ENCODE measurements at places on chromosomes 7 and 10.
A peak's percentile ranks its signal among the peaks of the same experiment; 100 is the strongest.

DNA sequence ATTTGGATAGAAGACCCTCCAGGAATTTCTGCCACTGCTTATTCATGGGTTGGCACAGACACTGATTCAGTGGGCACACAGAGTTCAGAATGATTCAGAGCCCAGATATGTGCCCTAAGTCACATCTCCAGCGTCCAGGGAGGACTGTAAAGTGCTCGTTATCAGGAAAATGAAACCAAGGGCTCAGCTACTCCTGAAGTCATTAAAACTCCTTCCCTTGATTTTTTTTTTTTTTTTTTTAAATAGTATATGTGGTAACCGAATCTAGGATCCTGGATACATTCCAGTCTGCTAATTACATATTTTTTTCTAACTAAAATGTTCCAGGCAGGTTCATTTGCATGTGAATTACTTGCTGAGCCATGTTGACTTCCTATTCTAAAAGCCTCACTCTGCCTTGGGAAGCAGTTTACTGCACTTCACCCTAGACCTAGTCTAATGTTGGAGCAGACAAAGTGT, 34.7 kb downstream of the MET start:
- DNase-seq: no peak

GRCh38 chr10:47025253-47025539, 114.0 kb downstream of the PTPN20 start:
- DNase-seq: peak; percentile 21

- no peak for DNase-seq
These were observed 49.9 kb downstream of the CHST15 start for GRCh38 chr10:124043310-124044142.

DNA sequence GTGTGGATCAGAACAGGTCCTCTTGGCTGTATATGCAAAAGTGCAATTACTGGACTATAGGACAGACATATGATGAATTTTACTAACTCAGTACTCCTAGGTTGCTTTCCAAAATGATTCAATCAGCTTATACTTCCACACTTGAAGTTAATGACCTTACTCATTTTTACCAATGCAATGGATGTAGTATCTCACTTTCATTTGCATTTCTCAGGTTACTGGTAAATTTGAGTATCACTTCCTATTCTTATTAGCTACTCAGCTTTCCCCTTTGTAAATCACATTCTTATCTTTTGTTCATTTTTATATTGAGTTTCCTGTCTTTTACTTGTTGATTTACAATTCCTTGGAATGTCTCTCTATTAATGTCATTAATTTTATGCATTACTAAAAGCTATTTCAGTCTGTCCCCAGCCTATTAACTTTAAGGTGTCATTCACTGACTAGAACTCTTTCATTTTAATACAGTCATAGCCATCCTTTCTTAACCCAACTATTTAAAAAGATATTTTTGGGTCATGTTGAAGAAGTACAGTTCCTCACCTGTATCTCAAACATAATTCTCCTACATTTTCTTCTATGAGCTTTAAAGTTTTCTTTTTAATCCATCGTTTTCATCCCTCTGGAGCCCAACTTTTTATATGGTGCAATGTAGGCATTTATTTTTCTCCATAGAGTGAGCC, 88.6 kb downstream of the VIM start:
- no peak for DNase-seq

DNA sequence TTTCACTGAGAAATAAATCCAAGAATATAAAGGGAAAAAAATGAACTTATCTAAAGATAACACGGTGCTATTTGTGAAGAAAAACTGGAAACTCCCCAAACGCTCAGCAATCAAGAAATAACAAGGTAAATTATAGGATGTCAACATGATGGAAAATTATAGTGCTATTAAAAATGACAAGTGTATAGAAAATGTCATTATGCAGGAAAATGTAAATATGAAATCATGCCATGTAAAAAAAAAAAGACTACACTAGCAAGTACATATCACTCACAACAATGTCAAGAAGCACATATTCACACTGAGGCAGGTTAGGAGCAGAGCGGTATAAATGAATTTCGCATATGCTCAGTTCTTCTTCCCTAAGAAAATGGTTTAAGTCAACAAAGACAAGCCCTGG, 27.7 kb downstream of the KLRG2 start:
- no peak for DNase-seq

DNA sequence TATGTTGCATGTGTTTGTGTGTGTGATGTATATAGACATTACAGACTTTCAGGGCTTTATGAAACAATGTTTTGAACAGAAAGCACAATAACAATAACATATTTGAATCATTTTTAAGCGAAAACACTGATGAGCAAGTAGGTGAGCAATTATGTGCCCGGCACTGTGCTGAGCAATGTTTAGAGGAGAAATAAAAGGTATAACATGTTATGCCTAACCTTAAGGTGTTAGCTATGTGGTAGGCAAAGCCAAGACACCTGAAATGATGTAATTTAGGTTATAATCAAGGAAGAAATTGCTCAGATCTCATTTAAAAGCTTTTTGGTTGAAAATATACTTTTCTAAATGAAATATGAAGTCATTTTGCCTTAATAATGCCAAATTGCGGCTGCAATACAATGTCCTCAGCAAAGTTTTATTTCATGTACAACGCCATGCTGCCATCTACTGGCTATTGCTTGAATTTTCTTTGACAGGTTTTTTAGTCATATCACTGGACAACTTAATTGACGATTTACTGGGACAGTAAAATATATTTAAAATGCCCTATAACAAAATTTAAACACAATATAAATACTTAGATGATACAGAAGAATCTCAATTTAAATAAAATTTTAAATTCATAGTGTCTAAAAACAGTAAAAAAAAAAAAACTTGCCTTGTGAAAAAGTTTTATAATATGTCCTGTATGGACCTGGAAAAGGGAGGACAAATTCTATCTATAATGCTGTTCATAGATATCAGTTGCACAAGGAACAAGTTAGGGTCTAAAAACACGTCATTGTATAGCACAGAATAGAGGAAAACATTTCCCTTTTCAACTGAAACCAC, 131.1 kb upstream of the CDK1 start:
- DNase-seq: no peak

- peak; percentile 59 for DNase-seq
These were observed 341.6 kb upstream of the AUTS2 start for GRCh38 chr7:69256634-69257081.

DNA sequence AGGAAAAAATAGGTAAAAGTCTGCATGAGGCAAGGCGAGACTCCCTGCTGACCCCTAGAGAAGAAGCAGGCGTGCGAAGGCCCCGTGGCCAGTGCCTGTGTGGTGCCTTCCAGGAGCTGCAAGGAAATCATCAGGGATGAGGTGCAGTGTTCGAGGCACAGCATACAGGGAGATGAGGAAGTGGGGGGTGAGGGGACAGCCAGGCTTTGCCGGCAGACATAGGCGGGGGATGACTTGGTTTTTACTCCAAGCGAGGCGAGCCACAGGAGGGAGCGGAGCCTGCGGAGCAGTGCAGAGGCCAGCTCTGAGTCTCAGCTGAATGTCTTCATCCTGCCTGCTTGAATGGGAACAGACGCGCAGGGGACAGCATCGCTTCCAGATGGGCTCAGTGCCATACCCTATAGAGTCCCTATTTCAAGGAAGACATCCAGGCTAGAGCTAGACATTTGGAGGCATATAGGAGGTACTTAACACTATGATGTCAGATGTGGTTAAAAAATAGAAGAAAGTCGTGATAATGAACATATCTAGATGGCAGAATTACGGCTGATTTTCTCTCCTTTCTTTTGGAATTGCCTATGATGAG, 49.5 kb downstream of the TCERG1L start:
- no peak for DNase-seq

- no peak for DNase-seq
These were observed 21.0 kb upstream of the RPA3 start for GRCh38 chr7:7739204-7740036.

DNA sequence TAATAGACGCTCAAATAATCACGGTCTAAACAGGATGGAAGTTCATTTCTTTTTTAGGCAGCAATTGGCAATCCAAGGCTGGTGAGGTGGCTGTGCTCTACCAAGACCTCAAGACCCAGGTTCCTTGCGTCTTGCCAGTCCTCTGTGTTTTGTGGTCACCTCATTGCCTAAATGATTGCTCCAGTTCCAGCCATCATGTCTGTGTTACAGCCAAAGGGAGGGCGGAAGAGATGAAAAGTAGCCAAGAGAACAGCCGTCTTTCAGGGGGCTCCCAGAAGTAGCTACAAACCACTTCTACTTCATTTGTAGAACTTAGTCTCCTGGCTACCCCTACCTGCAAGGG, 19.2 kb upstream of the C10orf67 start:
- DNase-seq: no peak

- DNase-seq: no peak
These were observed 183.7 kb downstream of the NEBL start for GRCh38 chr10:20713420-20713819.

- no peak for DNase-seq
These were observed 302.6 kb upstream of the LYZL1 start for GRCh38 chr10:28986117-28986792.

DNA sequence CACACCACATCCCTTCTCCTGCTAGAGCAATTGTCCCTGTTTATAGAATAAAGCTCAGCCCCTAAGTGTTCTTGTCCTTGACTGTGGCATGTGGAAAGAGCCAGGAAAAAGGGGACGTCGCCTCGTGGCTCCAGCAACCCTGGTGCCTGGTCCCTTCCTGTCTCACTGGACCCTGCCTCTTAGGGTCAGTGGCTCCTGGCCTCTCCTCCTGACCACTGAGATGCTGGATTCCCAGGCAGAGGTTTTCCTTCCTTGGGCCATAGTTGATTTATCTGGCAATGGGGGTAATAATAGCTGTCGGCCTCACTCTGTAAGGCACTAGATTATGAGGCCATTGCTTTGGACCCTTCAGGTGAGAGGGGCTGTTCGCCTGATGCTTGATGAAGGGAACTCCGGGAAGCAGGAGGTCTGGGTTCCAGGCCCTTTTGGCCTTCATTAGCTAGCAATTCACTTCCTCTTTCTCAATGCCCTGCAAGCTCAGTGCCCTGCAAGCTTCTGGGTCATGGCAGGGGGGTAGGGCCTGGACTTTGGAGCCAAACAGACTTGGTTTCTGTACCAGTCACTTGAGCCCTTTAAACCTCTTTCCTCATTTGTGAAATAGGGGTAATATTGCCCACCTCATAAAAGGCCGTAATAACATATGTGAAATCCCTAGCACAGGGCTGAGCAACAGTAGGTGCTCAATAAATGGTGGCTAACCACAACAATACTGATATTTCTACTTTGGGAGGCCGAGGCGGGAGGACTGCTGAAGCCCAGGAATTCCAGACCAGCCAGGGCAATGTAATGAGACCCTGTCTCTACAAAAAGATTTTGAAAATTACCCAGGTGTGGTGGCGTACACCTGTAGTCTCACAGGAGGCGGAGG, 1.1 kb downstream of the ASL start:
- DNase-seq: no peak

DNA sequence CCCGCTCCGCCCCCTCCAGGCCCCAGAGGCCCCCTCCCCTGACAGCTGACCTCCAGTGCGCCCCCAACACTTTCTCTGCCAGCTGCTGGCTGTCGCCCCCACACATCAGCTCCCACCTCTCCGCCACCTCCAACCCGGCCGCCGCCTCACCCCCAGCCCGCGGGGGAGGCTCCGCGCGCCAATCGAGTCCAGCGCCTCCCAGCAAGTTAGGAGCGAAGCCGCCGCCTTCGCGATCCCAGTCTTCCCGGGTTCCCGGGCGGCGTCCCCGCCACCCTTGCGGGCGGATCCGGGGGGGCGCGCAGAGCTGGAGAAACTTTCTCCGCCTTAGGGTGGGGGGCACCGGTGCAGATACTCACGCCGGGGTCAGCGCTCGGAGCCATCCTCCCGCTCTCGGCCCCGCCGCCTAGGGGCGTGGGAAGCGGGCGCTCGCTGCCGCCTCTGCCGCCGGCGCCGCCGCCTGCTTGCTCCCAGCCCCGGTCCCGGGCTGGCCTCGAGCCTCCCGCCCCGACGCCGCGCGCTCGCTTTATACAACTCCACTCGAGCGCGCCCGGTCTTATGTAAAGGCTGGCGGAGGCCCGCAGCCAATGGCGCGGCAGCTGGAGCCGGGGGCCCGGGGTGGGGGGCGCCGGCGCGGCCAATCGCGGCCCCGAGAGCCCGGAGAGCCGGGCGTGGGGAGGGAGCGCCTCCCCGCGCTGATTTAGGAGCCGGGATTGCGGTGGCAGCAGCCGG, at the start of gene CRTAC1:
Gene CRTAC1, minus strand, starts transcription at position 529 of the 729 bp plus-strand sequence. Its CDS starts 149 bp downstream, at position 380.
- peak; percentile 76 for DNase-seq

DNA sequence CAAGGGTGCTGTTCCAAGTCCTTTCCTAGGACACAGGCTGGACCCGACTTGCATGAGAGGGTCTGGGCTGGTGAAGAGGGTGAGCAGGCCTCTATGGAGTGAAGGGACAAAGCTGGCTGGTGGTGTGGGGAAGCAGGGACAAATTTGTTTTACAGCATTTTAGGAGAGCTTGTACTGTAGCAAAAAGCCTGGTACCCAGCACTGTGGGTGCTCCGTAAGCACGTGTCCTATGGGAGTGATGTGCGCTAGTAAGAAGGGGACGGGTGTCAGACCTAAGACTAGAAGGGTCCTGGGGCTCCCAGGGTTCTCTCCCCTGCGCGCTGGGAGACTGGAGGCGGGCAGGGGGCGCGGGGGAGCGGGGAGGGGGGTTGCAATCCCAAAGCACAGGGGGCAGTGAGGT, 391 bp downstream of the NOBOX start:
- no peak for DNase-seq

DNA sequence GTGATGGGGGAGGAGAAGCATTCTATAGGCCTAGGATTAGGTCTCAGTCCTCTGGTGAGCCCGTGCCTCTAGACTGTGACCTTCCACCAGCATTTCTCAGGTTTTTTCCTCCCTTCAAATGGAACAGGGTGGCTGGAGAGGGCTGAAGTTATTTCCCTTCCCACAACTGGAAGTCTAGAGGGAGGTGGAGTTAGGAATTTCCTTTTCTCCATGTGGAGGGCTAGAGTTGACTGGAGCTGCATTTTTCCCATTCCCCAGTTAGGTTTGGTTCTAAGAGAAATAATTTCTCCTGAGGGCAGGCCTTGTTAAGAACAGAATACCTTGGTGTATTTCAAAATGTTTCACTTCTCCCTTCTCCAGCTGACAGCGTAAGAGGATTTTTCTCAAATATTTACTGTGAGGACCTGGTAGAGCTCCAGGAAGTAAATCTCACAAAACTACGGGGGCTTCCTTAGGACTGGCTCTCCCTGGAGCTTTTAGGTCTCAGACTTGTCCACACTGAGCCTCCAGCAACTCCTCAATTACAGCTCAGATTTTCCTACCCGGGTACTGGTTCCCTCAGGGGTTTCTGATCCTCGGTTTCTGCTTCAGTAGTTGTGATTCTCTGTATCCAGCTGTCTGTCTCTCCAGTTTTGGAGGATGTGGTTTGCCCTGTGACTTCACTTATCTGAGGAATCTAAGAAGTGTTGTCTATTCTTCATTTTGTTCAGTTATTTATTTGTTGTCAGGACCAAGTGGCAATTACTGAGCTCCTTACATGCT, 6.0 kb upstream of the REEP3 start:
- no peak for DNase-seq

GRCh38 chr10:125699562-125700143, 16.7 kb upstream of the TEX36 start:
- DNase-seq: no peak

All from left hindlimb (tissue), 1 donor.